BE2C (cell line): ENCODE measurements at places on chromosomes 2 and 18.

DNA sequence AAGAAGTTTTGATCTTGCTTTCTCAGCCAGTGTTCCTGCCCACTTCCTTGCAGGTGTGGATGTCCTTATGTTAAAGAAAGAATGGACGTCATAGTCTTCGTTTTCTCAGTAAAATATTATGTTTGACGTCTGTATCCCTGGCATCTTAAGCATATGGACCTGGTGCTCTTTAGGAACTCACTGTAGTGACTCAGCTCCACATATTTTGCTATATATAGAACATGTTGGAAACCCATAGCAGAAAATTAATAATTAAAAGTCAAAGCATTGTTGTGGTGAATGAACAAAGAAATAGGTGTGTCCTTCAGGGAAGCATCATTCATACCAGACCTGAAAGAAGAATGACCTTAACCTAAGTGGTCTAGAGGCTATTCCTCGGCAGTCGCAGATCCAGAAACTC lies 196.1 kb downstream of the MCFD2 start:
- no peak for DNase-seq

DNA sequence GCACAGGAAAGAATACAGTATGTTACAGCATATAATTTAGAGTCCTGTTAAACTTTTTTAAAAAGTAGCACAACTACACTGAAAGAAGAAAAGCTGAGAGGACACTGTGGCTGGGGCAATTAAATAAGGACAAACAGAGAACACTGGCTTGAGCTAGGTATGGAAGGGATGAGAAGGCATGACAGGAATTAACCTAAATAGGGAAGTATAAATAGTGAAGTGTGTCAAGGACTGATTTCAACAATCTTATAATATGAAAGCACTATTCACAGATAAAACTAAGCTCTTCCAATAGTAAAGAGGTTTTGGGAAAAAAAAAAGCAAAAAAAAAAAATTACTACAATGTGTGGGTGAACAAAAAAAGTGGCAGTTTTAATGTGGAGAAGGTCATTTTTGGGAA lies 45.5 kb downstream of the PPP3R1 start:
- no peak for DNase-seq

DNA sequence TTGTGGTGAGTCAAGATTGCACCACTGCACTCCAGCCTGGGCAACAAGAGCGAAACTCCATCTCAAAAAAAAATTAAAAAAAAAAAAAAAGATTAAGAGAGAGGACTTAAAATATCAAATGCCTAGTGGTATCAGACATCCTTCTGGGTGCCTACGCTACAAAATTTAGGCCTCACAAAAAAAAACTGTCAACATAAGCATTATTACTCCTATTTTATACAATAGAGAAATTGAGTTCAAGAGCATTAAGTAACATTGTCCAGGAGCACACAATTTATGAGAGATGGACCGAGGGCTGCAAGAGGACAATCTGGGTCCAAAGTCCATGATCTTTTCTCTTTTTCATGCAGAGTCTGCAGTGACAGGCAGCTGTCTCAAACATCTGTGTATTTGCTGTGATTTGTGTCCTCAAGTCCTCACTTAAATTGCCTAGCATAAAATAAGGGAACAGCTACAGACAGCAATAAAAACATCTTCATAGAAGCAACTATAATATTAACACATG lies 62.4 kb downstream of the OSR1 start:
- no peak for DNase-seq

DNA sequence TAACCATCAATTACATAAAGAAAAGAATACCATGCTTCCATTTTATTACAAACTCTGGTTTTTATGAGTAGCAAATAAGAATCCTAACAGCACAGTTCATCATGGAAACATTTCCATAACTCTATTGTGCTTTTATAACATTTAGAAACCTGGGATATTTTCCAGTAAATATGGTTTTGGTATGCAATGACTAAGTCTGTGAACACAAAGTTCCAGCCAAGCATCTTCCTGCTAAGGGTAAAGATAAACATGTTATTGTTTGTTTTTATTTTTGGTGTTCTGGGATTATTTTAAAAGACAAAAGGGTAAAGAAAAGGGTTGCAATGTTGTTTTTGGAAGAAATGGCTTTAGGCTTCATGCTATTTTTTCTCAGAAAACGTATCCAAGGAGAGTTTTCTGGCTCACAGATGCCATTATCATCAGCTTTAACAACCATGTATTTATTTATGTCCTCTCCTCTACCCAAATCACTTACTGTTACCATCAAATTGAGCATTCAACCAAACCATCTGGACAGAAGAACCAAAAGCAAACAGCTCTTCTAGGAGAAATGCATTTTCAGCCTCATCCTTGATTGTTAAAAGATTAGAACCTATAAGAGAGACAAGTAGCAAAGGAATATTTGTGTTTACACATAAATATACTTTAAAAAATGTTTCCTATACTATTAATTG lies 116.0 kb downstream of the PLA2R1 start:
- no peak for DNase-seq

DNA sequence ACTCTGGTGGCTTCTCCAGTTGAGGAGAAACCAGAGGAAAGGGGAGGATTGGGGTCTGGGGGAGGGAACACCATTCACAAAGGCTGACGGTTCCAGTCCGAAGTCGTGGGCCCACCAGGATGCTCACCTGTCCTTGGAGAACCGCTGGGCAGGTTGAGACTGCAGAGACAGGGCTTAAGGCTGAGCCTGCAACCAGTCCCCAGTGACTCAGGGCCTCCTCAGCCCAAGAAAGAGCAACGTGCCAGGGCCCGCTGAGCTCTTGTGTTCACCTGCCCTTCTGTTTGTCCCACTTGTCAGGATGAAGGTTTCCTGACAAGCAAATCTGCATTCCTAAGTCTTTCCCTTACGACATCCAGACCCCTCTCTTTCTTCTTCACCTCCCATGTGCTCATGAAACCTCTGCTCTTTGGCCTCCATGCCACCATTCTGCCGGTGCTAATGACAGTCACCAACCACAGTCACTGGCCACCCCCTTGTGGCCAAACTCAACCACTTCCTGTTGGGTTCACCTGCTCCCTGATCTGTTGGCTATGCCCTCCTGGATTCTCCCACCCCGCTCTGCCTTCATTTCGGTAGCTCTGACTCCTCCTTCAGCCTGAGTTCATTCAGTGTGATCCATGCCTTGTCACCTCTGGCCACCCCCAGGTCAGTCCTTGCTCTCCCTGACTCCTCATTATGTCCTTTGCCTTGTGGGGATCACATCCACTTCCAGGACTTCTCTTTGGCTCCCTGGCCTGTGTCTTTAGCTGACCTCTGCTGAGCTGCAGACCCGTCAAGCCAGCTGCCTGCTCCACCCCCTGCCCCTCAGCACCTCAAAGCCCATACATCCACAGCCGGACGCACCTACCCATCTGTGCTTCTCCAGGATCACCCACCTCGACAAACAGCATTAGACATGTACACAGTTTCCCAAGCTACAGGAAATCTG lies 17.6 kb downstream of the EMX1 start:
- DNase-seq: peak; percentile 24
